ENCODE measurements at places on chromosomes 7 and 10.

DNA sequence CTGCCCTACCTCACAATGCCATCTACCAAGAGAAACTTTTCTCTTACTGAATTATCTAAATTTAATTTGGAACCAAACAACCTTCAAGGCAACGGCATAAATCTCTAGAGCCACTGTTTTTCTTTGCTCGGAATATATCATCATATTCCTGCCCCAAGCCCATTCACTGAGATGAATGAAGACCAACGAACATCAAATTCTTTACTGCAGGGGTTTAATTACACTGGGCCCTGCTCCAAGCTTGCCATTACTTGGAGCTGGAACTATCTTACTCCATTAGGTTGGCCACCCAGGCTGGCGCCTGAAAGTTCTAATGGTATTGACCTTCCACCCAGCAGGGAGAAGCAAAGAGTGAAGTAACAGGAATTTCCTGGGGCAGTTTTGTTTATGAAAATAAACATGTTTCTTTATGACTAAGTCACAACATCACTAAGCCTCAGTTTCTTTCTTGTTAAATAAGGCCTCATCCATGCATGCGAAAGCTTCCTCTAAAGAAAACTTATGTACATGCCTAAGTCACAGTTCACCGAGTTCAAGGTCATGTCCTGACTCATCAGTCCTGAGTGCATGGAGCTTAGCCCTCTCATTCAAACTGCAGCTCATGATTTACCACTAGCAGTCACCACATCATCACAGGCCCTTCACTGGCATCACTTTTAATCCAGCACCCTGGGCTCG is 42.1 kb upstream of the ANAPC16 start:
- no peak for DNase-seq

DNA sequence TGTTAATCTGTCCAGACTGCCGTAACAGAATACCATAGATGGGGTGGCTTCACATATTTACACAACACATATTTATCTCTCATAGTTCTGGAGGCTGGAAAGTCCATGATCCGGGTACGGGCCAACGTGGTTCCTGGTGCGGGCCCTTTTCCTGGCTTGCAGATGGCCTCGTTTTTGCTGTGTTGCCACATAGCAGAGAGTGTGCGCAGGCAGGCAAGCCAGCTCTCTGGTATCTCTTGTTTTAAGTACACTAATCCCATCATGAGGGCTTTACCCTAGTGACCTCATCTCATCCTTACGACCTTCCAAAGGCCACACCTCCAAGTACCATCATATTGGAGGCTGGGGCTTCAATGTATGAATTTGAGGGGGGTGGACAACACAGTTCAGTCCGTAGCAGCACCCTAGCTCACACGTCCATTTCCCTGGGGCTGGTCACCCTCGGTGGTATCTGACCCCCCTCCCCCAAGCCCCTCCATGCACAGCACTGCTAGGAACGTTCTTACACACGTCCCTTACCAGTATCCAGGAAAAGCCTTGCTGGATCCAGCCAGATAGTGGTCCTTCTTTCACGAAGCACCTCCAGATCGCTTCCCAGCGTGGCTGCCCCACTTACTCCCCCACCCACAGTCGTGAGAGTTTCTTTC is 21.5 kb downstream of the CUX1 start:
- no peak for DNase-seq

GRCh38 chr10:80275756-80276155 is 13.7 kb downstream of the MAT1A start:
- no peak for DNase-seq

DNA sequence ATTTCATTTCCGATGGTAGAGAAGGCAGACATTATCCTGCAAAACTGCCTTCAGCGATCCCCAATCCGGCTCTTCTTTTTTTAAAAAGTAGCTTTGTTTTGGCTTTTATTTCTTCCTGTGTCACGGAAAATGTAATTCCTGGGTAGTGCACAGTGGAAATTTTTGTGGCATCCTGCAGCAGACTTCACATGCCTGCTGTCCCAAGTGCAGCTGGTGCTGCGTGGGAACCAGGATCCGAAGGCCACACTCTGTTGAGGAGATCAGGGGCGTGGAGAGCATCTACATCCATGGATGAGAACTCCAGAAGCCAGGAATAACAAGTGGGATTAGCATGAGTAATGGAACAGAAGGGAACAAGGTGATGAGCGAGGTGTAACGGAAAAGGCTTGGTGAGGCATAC is 4.6 kb downstream of the VWA2 start:
- DNase-seq = no peak

- DNase-seq = no peak
These were observed 209.1 kb downstream of the CREB5 start for GRCh38 chr7:28621369-28621841.

DNA sequence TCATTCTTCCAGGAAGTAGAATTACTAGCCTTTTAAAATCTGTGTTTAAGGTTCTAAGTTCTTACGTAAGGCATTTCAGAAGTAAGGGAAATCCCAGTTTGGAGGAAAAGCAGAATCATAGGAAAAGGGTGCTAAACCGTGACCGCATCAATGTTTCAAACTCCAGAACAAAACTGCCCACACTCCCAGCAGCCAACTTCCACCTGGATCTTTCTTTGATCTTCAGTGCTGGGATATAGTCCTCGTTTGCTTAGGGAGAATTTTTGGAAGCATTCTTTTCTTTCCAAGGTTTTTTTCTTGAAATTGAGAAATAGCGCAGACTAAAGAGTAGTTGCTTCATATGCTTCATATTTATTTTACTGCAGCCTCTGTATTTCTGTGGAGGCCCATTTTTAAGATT is 8.9 kb downstream of the PROSER2 start:
- peak; percentile 59 for DNase-seq

GRCh38 chr7:15678653-15679052 is 7.8 kb downstream of the MEOX2 start:
- no peak for DNase-seq

- DNase-seq = no peak
These were observed 31.8 kb upstream of the GPAM start for GRCh38 chr10:112215342-112215774.

- DNase-seq = no peak
These were observed 96.0 kb downstream of the GATA3 start for GRCh38 chr10:8150401-8150905.
